ENCODE measurements at places on chromosomes 7 and 10. TPM values are rescaled to one million over a fixed set of nuclear protein-coding genes. Genes with fewer than 3 reads are reported as not detected.

GRCh38 chr10:30502266-30503060 lies 68.5 kb downstream of the MAP3K8 start:
- no peak for DNase-seq

- no peak for DNase-seq
Measured at GRCh38 chr10:28375399-28376354, 72.8 kb upstream of the MPP7 start.

Gene VPS37D
- 6.9 TPM for total RNA-seq

Gene TRAPPC14
- total RNA-seq, result 20.0 TPM

GRCh38 chr7:136058546-136058945 lies 81.4 kb upstream of the MTPN start:
- no peak for DNase-seq

- no peak for DNase-seq
Measured at GRCh38 chr7:1210979-1211608, 21.6 kb upstream of the UNCX start.

DNA sequence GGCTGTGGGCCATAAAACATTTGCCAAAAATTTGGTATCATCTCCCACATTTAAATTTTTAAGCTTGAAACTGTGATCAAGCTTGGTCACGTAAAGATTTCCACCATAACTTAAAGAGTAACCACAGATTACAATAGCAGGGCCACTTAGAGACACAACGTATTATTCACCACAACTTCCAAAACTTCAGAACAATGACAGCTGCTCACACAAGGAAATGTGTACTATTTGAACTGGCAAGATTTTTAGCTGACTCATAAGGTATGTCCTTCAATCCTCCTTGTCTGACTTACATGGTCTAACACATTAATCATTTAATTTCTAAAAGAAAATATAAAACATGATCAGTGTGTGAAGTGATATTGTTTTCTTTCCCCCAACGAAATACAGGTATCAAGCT lies 234.5 kb downstream of the PARD3 start:
- peak; percentile 89 for DNase-seq

DNA sequence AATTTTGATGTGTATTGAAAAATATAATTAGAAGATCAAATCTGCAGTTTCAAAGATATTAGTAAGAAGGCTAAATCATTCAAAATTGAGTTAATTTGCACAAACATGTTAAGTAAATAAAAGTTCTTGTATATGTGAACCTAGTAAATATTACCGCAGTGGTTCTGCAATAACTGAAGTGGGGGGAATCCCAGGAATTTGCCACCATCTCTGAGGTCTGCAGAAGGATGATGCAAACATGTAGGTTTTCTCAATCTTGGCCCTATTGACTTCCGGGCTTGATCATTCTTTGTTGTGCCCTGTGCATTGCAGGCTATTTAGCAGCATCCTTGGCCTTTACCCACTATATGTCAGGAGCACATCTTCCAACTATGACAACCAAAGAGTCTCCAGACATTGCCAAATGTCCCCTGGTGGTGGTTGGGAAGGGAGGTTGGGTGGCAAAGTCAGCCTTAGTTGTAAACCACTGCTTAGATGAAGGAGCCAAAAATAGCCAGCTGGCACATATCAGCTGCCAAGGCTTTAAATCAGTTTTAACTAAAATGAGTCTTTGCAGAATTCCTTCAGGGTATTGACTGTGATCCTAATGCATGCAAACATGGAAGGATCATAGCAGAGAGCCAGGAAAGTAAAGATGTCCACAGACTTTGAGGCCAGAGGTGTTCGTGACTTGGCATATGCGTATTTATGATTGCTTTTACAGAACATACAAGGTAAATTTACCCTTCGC lies 146.3 kb downstream of the TRIL start:
- no peak for DNase-seq

GRCh38 chr7:104358446-104359132 lies 30.2 kb downstream of the LHFPL3 start:
- DNase-seq, result no peak

DNA sequence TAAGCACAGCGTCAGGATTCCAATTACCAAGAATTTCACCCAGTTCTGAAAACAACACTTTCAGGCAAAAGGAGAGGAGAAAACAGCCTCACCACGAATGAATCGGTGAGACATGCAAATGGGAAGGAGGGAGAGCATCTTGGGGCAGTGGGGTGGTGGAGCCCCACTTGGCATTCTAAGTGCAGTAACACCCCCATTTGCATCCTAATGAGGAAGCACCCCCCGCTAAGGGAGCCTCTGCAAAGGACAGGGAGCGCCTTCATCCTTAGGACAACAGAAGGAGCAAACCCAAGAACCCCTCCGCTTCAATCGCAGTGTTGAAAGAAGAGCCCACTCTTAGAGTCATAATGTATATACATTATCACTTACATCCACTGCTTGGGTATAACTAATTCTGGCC lies 46.8 kb downstream of the NRAP start:
- no peak for DNase-seq

DNA sequence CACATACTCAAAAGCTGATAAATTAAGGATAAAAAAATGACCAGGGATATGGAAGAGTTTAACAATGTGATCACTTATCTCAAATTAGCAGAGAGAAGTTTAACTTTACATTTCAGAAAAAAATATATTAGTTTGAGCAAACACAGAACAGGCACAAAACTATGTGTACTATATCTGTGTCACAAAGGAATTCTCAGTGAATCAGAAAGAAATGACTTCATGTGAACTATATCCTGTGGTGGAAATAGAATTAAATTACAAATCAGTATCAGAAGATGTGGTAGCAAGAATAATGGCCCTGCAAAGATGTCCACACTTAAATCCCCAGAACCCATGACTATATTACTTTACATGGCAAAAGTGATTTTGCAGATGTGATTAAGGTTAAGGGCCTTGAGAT lies 70.3 kb downstream of the SEC23IP start:
- no peak for DNase-seq

Gene TEX47
- total RNA-seq, result not detected

- no peak for DNase-seq
Measured at GRCh38 chr7:5429253-5429856, 5.7 kb upstream of the TNRC18 start.

Gene H2BK1
- not detected for total RNA-seq

- no peak for DNase-seq
Measured at GRCh38 chr7:88202799-88203198, 17.0 kb downstream of the SRI start.

DNA sequence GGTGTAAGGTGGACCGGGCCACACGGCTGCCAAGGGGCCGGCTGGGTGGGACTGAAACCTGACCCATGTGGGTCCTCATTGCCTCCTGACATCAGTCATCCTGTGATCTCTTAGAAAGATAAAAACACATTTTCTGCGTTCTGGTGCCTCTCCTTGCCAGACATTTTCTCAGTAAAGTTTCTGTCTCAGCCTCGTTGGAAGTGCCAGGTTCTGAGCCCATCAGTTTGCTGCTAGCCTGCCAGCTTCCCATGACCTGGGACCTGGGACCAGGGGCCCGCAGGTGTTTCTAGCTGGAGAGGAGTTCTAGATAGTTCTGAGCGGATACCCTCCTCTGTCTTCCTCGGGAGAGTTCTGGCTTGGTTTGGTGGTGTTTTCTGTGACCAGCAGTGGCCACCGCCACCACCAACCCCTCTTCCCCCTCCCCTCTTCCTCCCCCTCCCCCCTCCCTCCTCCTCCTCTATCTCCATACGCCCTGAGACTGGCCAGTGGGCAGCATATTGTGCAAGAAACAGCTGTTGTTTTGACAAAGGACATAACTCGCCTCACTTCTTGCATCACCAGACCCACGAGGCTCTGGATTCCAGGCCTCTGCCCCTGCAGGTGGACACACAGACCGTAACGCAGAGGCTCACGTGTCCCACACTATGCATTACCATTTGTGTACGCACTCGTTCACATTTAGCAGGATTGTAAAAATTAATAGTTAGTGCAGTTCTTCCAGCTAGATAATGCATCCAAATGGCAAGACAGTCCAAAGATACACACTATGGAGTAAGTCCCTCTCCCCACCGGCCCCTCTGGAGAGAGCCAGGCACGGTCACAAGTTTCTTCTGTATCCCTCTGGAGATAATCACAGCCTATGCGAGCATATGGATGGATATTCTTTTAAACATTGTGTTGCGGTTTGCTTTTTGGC lies 94.6 kb downstream of the CUX1 start:
- no peak for DNase-seq

DNA sequence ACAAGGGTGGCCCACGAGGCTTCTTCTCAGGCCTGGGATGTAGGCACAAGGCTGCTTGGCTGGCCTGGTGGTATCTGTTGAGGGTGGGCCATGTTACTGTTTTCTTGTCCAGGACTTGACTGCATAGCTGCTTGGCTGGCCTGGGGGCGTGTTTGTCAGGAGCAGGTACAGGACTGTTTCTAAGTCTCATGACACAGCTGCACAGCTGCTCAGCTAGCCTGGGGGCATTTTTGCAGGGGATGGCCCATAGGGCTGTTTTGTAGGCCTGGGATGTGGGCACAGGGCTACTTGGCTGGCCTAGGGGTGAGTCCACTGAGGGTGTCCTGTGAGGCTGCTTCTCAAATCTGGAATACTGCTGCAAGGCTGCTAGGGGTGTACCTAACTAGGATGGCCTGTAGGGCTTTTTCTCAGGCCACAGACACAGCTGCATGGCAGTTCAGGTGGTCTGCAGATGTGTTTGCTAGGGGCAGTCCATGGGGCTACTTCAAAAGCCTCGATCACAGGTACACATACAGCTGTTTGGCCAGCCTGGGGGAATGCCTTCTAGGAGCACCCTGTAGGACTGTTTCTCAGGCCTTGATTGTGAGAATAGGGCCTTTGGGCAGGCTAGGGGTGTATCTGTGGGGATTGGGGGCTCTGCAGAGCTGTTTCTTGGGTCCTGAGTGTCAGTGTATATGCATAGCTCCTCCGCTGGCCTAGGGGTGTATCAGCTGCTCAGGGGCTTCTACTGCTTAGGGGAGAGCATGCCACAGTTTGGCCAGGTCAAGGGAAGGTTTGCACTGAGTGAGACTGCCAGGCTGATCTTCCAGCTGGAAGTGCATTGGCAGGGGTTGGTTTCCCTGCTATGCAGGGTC lies 26.6 kb upstream of the PLA2G12B start:
- DNase-seq, result no peak

DNA sequence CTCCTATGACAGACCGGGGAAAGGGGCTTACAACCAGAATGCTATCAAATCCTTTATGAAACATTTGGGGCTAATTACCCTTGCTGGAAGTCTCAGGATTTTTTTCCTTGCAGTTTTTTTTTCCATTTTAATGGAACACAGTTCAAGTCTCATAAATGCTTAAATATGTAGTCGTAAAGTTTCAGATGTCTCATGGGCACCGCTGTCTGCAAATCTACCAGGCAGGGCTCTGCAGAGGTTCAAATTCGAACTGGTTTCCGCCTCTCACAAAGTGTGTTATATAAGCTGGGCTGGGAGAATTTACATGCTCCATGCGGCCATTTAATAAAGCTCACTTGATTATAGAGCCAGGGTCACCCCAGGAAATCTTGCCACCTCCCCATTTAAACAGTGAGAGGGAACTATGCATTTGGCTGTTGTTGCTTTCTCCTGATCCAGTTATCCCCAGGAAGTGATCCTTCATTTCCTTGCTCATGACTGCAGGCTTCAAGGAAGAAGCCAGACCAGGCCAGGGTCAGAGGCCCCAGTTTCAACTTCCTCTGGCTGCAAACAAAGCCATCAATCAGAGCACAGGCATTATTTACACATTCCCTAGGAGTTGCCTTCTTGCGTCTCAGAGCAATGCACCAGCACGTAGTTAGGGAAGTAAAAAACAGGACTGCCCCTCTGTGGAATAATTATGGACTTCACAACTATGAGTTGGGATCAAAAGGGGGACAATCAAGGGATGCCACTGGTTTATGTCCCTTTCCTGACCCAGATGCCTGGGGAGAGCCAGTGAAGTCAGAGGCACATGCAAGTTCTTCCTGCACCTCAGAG lies 358.8 kb downstream of the PRPF18 start:
- DNase-seq, result peak; percentile 95

DNA sequence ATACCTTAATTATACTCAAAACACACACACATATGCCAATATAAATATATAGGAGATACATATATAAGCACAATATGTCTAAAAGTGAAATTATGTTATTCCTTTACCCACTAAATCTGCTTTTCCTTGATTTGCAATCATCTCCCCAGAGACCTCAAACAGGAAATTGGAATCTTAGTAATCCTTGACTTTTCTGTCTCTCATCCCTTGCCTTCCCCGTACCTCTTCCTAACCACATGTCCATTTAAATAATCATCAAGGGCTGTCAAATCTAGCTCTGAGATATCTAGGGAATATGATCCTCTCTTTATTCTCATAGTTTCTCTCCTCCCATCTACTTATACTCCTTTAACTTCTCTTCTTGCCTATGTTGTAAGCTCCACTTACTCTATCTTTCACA lies 336.6 kb downstream of the HGF start:
- DNase-seq, result no peak

- DNase-seq, result no peak
Measured at GRCh38 chr10:78599122-78599853, 469.5 kb upstream of the ZMIZ1 start.

- DNase-seq, result no peak
Measured at GRCh38 chr7:98314469-98314868, 33.0 kb downstream of the BRI3 start.

- peak; percentile 42 for DNase-seq
Measured at GRCh38 chr7:17706734-17707133, 233.6 kb downstream of the SNX13 start.

Gene DMBT1
- 0.12 TPM for total RNA-seq

DNA sequence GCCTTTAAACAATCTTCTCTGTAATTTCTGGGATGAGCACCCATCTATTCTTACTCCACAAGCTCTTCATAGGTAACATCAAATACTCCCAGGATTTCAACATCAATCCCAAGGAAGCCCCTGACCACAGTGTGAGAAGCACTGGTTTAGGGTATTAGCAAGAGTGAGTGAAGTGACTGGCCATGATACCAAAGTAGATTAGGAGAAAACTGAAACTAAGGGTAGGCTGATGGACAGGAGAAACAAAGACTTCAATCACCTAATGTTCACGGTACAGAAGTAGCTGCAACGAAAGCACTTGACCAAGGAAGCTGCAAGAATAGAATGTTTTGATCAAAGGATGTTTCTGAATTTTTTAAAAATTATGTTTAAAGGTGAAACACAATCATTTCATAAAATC lies 49.8 kb downstream of the LMBR1 start:
- DNase-seq, result no peak

Gene RADIL
- 3.4 TPM for total RNA-seq

Gene CEP55
- 18.4 TPM for total RNA-seq

- no peak for DNase-seq
Measured at GRCh38 chr7:15688911-15689310, 2.4 kb upstream of the MEOX2 start.

DNA sequence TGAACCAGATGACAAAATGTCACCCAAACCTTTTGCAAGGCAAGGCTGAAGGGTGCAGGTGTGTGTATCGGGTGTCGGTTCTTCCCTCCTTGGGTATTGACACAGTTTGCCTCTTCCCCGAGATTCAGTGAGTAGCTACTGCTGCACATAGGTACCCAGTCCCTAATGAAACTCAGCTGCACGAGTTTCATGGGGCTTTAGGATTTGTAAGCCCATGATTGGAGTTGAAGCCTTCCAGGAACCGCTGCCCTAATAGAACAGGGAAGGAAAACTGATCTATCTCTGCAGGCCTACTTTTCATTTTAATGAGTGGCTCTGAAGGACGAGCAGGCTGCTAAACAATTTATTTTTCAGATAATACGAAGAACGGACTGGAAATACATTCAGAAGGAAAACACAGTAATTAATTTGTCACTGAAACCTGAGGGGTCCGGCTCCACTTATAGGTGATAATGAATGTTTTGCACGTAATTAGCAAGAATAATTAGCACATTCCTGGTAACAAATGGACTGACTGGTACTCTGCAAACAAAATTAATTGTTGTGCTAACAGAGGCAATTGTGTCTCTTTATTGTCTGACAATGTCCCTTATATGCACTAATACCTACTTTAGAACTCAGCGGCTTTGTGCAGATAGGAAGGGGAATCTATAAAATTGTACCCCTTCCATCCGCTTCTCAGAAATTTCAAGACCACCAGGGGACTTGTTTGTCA lies 49.6 kb upstream of the FZD8 start:
- no peak for DNase-seq

Measured in glomerular endothelial cell (primary cell).